Esophagus squamous epithelium (tissue), 5 donors: ENCODE measurements at places on chromosomes 7 and 10. TPM values are rescaled to one million over a fixed set of nuclear protein-coding genes. Genes with fewer than 3 reads are reported as not detected.

Gene KMT2C
- 41.7 TPM for total RNA-seq

Gene FKBP6
- not detected for total RNA-seq

Gene CUBN
- 0.26 TPM for total RNA-seq

Gene PRF1
- total RNA-seq, result 0.26 TPM

Gene VWDE
- 1.5 TPM for total RNA-seq

Gene TMEM243
- 23.9 TPM for total RNA-seq

Gene ASIC3
- not detected for total RNA-seq

Gene SEC61G
- total RNA-seq, result 249 TPM

Gene LIPA
- 64.1 TPM for total RNA-seq

Gene MRM2
- total RNA-seq, result 16.8 TPM

Gene INA
- 0.38 TPM for total RNA-seq

Gene HECW1
- total RNA-seq, result not detected

Gene REPIN1
- total RNA-seq, result 53.4 TPM

DNA sequence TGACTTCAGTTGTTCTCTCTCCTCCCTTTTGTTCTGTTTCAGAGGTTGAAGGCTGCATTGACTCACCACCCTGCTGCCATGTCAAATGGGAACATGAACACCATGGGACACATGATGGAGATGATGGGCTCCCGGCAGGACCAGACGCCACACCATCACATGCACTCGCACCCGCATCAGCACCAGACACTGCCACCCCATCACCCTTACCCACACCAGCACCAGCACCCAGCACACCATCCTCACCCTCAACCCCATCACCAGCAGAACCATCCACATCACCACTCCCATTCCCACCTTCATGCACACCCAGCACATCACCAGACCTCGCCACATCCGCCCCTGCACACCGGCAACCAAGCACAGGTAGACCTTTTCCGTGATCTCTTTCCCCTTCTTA is 154.0 kb downstream of the TRIL start:
- DNase-seq, result no peak

DNA sequence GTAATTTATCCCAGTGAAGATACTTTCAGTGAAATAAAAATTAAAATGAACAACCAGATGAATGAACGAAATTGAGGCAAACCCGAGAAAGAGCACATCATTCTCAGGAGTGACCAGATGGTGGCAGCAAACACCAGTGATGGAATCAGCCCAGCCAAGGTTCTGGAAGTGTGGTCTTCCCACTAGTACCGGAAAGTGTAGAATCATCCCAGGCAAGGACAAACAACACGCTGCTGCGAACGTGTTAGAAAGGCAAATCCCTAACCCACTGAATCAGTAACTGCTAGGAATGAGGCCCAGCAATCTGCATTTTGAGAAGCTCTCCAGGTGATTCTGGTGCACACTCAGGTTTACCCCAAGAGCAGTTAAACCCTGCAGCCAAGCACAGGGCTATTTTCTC is 15.5 kb upstream of the SLC18A3 start:
- no peak for DNase-seq

DNA sequence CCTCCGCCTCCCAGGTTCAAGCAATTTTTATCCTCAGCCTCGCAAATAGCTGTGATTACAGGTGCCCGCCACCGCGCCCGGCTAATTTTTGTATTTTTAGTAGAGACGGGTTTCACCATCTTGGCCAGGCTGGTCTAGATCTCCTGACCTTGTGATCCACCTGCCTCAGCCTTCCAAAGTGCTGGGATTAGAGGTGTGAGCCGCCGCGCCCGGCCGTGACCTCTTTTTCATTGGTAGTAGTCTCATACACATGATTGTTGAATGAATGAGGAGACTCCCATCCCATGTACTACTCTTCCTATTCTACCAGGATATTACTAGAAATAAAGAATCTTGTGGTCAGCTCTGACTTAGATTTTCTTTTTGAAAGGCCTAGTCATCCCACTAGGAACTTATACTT is 56.8 kb downstream of the ARID5B start:
- no peak for DNase-seq

DNA sequence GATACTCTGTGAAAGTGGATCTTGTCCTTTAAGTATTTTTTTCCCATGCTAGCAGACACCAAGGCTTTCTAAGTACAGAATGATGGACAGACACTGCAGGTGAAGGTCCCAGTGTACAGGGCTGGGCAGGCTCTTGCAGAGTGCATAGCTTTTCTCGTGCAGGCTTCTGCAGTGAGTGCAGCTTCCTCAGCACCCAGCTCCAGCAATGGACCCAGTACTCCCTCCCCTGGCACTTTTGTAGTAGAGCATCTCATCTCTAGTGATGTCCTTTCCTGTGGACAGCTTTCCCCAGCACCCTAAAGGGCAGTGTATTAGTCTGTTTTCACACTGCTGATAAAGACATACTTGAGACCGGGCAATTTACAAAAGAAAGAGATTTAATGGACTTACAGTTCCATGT is 104.3 kb downstream of the CUL2 start:
- no peak for DNase-seq

- no peak for DNase-seq
Observed at GRCh38 chr7:90582164-90582563, 14.0 kb upstream of the CDK14 start.

DNA sequence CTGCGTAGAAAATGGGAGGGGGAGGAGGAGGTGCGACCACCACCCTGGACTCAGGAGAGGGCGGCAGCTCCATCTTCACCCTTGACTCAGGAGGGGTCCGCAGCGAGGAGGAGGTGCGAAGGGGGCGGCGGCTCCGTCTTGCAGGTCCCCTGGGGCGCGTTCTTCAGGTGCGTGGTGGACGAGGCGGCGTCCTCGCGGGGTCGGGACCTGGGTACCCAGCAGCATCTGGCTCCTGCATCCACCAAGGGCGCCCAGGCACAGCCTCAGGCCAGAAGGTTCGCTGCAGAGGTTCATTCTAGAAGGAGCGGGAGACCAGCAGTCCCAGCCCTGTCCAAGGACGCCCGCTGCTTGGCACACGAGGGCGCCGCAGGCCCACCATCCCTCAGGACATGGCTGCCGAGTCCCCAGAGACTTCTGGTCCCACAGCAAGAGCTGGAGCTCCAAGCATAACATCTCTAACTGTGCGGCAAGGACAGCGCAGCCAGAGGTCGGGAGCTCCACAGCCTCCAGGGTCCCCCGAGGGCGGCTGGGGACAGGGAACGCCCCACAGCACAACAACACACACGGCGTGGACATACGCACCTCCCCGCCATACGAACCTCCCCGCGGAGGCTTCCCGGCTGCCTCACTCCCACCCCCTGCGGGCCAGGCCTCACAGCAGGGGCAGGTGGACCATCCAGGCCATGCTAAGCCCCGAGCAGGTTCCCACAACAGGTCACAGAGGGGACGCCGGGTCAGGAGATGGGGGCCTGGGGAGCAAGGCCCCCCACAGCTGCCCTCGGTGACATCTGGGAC is 16.8 kb upstream of the DPYSL4 start:
- no peak for DNase-seq

DNA sequence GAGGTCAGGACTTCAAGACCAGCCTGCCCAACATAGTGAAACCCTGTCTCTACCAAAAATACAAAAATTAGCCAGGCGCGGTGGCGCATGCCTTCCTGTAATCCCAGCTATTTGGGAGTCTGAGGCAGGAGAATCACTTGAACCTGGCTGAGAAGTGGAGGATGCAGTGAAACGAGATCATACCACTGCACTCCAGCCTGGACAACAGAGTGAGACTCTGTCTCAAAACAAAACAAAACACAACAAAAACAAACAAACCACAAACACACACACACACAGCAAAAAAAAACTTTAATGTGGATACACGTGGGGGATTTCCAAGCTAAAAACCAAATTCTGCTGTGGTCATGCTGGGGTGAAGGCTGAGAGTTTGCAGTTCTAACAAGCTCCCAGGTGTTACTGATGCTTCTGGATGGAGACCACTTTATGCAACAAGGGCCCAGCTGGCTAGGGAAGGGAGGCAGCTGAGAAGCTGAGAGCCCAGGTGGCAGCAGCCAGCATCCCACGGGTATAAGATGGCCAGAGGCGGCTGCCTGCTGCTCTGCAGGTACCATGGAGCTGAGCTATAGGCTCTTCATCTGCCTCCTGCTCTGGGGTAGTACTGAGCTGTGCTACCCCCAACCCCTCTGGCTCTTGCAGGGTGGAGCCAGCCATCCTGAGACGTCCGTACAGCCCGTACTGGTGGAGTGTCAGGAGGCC is at the start of gene ZP3:
ZP3 (plus strand) TSS at position 538 of the 699 bp plus-strand sequence; CDS start at position 553, 15 bp downstream.
- no peak for DNase-seq

GRCh38 chr10:19048489-19048888 is at the start of gene MALRD1:
MALRD1 (plus strand) TSS chr10:19048801; CDS start chr10:19048939, 138 bp downstream.
- DNase-seq, result no peak

GRCh38 chr10:24553051-24553612 is 170.6 kb downstream of the ARHGAP21 start:
- no peak for DNase-seq

- no peak for DNase-seq
Observed at GRCh38 chr10:104678658-104679057, 37.6 kb downstream of the SORCS3 start.

DNA sequence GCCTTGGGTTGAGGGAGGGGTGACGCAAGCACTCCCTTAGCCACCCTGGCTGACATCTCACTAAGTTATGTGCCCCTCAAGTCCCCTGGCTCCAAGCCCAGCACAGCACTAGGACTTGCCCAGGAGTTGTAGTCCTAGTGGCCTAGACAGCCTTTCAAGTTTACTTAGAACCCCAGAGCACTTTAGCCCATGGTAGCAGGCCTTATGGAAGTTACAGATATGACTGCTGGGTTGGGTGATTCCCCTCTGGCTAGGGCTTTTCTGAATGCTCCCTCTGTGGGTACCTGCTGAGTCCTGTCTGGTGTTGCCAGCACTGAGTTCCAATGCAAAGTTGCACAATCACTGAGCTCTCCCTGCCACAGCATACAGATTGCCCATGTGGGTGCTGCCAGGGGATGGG is 83.2 kb downstream of the AHCYL2 start:
- DNase-seq, result no peak

DNA sequence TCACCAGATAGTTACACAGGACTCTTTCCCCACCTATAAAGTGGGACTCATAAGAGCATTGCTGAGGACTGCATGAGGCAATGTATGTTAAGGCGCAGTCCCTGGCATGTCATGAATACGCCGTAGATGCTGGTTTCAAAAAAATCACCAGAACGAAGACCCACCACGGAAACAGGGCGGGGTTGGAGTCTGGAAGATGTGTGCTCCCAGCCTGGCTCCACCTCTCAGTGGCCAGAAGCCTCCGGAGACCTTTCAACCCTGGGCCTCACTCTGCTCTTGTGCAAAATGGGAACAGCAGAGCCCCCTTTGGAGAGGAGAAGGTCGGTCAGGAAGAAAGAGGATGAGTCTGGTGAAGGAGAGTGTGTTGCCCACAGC is 12.4 kb upstream of the ZMIZ1 start:
- DNase-seq, result no peak

DNA sequence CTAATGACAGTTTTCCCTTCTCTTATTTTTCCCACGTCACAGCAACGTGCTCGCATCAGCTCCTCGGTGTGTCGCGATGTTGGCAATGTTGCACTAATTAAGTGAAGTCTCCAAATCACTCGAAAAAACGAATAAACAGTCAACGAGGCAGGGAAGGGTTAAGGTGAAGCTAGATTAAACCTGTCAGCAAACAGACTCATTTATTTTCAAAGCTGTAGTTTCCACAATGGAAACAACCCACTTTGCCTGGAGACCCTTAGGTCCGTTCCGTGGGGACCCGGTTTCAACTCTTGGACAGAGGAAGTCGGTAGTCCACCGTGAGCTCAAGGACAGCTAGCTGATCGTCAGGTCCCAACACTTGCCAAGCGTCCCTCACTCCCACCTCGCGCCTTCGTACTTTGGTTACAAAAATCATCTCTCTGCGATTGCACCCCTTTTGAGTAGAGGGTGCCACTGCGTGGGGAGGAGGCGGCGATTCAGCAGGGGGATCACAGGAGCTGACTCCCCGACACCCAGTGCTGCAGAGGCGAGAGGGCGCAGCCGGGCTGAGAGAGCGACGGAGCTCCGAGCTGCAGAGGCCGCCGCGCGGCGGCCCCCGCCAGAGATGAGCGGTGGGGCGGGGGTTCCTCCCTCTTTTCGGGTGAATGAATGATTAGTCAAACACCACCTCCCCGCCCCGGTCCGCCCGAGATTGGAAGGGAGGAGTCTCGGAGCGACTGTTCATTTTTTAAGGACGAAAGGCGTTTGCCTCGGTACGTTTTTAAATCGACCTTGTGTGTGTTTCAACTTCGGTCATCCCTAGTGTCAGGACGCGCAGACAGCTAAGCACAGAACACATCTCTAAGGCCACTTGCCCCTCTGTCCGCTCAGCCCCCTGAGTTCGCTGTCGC is 1.3 kb upstream of the BMPER start:
- no peak for DNase-seq
